Large intestine (tissue), 12 donors: ENCODE measurements at places on chromosomes 11 and 22.

DNA sequence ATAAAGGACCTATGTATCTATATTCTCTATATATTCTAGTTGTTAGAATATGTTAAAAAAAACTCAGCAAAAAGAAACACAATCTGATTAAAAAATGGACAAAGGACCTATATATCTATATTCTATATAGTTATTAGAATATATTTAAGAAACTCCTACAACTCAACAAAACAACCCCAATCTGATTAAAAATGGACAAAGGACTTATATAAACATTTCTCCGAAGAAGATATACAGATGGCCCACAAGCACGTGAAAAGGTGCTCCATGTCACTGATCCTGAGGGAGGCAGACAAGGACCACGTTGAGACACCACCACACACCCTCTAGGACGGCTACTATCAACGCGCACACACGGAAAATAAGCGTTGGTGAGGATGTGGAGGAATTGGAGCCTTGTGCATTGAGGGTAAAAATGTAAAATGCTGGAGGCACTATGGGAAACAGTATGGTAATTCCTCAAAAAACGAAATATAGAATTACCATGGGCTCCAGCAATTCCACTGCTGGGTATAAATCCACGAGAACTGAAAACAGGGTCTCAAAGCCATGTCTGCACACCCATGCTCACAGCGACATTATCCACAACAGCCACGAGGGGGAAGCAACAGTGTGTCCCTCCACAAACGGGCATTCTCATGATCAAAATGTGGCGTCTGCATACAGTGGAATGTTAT, 22.7 kb downstream of the YPEL1 start:
- DNase-seq, result peak; percentile 64

DNA sequence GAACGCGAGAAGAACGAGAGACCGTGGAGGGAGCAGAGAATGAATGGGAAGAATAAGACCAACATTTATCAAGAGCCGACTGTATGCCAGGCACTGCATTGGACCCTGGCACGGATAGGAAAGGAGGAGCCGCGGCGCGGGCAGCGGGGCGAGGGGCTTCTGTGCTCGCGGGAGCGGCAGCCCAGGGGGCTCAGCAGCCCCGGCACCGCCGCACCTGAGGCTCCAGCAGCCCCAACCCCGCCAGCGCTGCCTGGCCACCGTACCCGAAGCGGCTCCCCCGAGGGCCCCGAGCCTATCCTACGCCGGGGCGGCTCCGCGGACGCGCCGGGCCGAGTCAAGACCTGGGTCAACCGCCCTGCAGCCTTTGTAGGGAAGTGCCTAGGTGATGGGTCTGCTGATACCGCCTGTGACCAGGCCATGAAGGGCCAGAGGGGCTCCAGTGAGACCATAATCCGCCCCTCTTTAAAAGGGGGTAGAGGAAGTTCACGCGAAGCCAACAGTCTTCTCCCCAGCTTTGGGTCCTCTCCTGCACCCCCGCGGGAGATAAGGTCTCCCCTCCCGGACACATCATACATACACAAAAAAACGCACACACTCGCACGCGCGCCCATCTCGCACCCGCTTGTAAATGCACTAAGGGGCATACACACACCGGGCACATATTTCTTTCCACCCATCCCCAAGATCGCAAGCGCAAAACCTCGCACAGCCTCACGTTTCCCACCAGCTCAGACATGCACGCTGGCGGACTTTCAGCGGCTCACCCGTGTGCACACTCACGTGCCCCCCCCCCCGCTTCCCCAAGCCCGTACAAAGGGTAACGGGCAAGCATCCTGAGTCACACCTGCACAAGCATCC, 935 bp upstream of the RTN4RL2 start:
- DNase-seq, result no peak

- DNase-seq, result no peak
These were observed 35.1 kb upstream of the ARFGAP3 start for GRCh38 chr22:42892156-42892555.

GRCh38 chr22:28933321-28933720, 49.9 kb downstream of the ZNRF3 start:
- DNase-seq, result no peak

- no peak for DNase-seq
These were observed 45.0 kb upstream of the CRYBB3 start for GRCh38 chr22:25154667-25154999.

DNA sequence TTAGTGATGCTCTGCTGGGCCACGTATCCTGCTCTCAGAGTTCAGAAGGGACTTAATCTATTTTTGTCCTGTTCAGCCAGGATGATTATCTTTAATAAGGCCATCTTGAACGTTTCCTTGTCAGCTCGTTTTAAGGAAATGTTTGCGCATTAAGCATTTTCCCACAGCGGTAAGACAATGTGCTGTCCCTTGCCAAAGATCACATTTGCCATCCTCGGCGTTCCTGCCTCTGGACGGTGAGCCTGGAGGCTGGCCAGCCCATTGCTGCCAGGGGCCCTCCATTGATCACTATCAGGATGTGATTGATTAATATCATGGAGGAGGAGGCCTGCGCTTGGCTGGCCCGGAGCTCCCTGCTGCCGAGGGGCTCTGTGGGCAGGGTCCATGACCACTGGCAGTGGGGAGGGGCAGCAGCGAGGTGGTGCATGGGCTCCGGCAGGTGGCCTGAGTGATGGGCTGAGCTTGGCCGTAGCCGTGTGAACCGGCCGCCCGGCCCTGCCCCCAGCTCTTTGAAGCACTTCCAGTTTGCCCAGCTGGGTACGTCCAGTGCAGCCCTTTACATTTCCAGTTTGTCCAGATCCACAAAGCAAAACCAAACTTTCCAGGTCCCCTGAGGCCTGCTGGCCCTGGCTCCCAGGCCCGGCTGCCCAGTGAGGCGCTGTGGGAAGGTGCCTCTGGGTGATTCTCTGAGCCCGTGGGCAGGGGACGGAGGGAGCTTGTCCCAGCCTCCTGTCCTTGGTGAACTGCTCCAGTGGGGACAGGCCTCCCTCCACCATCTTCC, 49.5 kb upstream of the SMIM38 start:
- DNase-seq, result no peak

- no peak for DNase-seq
These were observed 644 bp downstream of the TMEM134 start for GRCh38 chr11:67468456-67468758.

DNA sequence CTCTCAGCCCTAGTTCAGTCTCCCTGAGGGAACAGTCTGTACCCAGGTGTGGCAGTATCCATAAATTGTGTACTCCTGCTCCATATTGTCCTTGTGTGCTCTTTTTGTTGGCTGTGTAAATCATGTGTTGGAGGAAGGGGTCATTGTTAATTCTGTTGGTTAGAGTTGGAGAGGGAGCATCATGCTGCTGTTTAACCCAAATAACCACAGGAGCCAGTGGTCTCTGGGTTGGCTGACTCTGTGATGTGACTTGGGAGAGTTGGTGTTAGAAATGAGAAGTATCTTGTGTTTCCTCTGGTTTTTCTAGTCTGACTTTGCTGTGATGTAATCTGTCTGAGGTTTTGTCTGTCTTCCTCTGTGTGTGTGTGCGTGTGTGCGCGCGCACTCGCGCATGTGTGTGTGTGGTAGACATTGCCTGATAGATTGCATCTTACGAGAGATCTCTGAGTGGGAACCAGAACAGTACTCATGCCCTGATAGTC, 30.5 kb downstream of the CTNND1 start:
- DNase-seq, result peak; percentile 47

DNA sequence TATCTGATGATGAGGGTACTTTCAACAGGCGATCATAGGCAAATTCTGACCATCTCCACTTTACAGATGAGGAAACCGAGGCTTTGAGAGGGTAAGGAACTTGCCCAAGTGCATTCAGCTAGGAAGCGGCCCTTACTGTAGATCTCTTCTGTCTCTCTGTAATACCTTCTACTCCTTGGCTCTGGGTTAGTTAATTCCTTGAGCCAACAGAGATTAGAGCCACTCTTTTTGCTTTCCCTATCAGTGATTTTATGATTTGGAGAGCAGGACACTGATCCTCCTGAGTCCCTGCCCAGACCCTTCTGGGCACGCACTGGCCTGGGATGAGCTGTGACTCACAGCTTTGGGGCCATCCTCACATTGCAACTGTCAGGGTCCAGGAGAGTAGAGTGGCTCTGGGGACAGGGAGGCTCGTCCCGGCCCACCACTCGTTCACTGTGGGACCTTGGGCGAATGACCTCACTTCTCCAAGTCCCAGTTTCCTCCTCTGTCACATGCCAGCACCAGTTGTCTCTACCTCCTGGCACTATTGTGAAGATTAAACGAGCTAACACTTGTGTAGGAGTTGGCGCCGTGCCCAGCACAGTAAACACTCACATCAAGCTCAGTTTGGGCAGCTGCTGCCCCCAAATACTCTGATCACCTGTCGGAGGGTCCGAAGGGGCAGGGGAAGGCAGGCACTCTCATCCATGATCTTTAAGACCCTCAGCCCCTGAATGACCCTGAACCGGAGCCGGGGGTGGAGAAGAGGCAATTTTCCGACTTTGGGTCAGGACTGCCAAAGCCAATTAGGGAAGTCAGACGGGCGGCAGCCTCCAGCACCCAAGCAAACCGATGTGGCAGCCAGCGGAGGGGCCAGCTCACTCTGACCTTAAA, 235.0 kb downstream of the MIAT start:
- DNase-seq, result no peak

DNA sequence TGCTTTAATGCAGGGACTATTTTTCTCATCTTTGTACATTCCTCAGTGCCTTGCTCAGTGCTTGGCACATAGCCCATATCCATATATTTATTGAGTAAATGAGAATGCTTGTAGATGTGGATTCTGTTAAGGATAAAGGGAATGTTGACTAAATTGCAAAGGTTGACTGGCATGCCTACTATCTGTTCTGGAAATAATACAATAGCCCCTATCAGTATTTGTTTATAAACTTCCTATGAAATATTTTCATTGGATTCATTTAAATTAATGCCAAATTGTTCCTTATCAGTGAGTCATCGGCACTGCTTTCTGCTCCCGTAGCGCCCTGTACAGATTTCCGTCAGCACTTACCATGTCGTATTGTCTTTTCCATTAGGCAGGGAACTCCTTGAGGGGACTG, 8.0 kb downstream of the RNF121 start:
- DNase-seq, result no peak

- no peak for DNase-seq
These were observed 17.1 kb upstream of the KRTAP5-6 start for GRCh38 chr11:1679881-1680280.

DNA sequence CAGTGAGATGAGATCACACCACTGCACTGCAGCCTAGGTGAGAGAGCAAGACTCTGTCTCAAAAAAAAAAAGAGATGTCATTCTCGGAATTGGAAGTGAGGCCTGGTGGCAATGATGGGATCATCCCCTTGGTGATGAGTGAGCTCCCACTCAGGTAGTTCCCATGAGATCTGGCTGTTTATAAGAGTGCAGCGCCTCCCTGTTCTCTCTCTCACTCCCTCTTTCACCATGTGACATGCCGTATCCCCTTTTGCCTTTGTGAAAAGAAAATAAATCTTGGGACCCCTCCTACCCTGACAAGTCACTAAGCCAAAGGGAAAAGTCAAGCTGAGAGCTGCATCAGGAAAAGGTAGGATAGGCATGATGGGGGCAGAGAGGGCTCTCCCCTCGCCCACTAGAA, 28.8 kb downstream of the ZNF70 start:
- DNase-seq, result no peak

- DNase-seq, result no peak
These were observed 502.9 kb downstream of the BRD1 start for GRCh38 chr22:49324527-49325491.

GRCh38 chr11:85347291-85347690, 279.9 kb downstream of the DLG2 start:
- DNase-seq, result no peak

GRCh38 chr11:8905528-8906165, 5.3 kb upstream of the AKIP1 start:
- no peak for DNase-seq

DNA sequence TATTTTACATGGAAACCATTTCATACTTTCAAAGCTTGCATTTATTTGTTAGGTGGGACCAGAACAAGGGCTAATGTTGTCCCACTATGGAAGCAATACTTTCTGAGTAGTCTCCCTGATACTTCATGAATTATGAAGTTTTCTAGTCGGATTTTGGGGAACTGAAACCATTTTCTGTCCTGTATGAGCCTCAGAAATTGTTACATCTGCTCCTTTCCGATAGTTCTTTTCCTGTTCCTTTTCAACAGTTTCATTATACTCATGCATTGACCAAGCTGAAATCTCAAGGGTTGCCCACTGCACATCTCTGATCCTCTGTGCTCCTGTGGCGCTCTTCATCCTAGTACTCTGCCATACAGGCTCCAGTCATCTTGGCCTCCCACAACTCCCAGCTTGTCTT, 31.5 kb upstream of the GLYATL1 start:
- no peak for DNase-seq

DNA sequence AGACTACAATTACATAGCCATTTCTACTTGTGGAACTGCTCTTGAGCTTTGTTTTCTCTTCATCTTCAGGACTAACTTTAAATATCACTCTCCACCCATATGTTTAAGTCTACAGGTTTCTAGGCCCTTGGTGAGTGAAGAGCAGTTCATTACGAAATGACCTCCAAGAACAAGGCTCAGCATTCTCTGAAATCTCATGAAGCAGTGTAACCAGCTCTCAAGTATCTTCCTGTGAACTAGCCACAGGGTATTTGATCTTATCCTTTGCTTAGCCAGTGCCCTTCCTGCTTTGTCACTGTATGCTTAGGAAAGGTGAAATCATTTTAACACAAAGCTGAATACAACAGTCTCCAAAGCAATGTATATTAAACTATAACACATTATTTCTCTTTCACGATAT, 20.4 kb upstream of the LYVE1 start:
- DNase-seq, result no peak

GRCh38 chr11:36027731-36028130, 83.9 kb downstream of the LDLRAD3 start:
- DNase-seq, result peak; percentile 72

GRCh38 chr11:57133366-57134038, 48.3 kb upstream of the LRRC55 start:
- DNase-seq, result no peak

DNA sequence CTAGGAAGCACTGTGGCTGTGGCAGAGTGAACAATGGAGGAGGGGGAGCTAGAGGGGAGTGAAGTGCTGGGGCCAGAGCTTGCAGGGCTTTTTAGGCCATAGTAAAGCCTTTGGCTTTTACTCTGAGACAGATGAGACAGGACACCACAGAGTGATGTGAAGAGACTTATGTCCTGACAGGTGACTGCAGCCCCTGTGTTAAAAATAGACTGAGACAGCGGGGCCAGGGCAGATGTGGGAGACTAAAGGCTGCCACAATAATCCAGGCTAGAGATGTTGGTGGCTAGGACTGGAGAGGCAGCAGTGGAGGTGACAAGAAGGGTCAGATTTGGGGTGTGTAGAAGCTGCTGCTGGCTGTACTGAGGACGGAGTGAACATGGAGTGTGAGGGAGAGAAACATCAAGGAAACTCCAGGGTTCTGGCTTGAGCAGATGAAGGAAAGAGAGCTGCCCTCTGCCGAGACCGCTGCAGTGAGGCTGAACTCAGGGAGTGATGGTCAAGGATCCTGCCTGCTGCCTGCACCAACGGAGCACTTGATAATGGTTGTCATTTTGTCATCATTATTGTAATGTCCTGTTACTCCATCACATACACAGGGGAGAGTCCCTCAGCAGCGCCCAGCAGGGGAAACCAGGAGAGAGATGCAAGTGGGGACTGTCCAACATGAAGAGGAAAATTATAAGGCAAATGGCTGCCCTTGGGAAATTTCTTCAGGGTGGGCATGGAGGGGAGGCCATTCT, 27.4 kb downstream of the SLC43A1 start:
- DNase-seq, result no peak
